ENCODE measurements at places on chromosomes 6 and 20.

- DNase-seq = no peak
Measured at GRCh38 chr6:2743280-2744208, 7.2 kb downstream of the MYLK4 start.

- DNase-seq = no peak
Measured at GRCh38 chr6:103113416-103113815, 1719.9 kb downstream of the GRIK2 start.

DNA sequence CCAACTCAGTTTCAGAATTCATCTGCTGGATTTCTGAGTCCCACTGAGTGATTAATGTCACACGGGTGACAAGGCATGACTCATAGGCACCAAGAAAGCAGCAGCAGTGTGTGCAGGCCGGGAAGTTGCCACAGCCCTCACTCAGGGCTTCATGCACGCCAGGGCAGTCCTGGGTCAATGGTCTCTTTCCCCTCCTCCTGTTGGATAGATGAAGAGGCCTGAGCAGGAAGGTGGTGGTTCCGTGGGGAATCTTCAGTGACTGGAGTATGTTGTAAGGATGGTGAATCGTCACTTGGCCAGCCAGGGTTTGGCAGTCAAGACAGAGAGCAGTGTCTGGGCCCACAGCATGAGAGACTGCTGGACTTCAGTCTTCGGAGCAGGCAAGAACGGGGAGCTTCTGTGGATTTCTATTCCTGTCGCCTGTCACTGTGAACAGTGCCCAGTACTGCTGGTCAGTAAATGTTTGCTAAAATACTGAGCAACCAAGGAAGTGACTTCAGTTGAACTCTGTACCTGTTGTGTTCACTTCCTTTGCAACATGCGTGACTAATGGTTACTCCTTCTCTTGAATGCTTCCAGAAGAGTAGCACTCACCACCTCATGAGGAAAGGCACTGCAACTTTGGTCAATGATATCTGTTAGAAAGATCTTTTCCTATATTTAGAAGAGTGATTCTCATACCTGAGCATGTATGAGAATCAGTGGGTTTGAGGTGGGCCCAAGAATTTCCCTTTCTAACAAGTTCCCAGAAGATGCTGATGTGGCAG lies 62.0 kb upstream of the CD93 start:
- no peak for DNase-seq

DNA sequence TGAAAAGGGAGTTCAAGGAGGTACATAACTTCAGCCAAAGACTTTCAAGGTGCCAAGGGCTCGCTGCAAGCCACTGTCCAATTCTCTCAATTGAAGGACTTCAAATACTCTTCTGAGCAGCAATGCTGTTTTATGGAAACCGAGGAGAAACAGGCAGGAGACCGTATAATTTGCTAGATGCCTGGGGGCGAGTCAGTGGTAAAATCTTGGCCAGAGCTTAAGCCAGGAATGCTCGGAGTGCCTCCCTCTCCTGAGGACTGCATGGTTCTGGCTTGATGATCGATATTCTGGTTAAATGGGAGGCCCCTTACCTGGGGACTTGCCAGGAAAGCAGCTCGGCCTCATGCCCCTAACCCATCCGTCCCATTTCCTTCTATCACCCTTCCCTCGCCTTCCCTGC lies 35.8 kb upstream of the NOP56 start:
- DNase-seq = no peak

GRCh38 chr6:55379471-55379870 lies 52.2 kb downstream of the GFRAL start:
- DNase-seq = no peak

DNA sequence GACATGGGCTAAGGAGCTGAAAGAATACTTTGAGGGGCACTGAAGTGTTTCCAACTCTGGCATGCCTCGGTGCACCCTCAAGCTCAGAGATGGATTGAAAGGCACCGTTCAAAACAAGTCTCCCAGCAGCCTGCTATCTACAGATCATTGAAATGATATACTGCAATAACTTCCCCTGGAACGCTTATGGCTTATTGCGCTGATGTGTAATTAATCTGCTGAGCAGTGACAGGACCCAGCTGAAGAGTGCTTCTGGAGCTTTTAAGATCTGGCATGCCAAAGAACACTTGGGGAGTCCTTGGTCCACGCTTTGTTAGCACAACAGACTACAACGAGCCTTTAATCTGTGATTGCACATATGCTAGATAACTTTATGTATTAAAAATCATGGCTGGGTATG lies 708.2 kb downstream of the PRKN start:
- no peak for DNase-seq

DNA sequence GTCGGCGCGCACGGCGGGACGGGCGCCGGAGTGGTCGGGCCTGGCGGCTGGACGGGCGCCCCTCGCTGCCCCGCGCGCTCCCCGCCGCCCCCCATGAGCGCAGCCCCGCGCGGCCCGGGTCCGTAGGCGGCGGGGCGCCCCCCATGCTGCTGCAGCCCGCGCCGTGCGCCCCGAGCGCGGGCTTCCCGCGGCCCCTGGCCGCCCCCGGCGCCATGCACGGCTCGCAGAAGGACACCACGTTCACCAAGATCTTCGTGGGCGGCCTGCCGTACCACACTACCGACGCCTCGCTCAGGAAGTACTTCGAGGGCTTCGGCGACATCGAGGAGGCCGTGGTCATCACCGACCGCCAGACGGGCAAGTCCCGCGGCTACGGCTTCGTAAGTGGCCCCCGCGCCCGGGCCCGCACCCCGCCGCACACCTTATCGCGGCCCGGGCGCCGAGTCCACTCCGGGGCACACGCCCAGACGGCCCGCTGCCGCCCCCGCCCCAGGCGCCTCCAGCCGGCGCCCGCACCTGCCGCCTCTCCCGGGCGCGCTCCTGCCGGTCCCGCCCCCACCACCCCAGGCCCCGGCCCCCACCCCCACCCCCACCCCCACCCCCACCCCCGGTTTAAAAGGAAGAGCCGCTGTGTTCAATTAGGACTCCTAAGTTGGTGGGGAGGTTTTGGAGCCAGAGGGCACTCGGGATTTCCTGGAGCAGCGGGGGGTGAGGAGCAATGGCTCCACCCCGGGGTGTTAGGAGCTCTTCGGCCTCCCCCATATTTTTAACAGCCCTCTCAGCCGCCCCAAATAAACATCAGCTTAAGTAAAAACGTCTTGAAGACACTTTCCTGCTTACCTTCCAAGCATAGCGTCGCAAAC lies 474 bp downstream of the RBM38 start:
- DNase-seq = peak; percentile 41

GRCh38 chr6:33850869-33851541 lies 47.2 kb upstream of the MLN start:
- DNase-seq = no peak

DNA sequence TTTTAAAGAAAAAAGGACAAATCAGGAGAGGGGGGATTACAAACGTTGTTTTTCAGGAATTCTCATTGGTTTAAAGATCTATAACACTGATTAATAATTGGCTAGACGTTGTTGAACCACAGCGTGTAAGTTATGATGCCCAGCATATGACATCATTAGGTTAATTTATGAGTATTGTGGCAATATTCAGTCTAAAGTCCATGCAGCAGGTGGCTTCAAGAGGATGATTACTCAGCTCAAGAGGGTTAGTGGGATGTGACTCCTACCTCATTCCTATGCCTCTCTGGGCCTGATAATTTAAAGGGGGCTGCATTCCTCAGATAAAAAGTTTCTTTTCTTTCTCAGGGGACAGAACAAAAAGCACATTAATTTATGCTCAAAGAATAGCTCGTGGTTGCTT lies 1309.0 kb downstream of the EPHA7 start:
- DNase-seq = no peak

- DNase-seq = peak; percentile 12
Measured at GRCh38 chr20:37042986-37043972, 52.5 kb downstream of the RBL1 start.

GRCh38 chr6:44784195-44784594 lies 396.7 kb downstream of the CDC5L start:
- DNase-seq = no peak

GRCh38 chr6:128057541-128057940 lies 156.7 kb upstream of the THEMIS start:
- no peak for DNase-seq

DNA sequence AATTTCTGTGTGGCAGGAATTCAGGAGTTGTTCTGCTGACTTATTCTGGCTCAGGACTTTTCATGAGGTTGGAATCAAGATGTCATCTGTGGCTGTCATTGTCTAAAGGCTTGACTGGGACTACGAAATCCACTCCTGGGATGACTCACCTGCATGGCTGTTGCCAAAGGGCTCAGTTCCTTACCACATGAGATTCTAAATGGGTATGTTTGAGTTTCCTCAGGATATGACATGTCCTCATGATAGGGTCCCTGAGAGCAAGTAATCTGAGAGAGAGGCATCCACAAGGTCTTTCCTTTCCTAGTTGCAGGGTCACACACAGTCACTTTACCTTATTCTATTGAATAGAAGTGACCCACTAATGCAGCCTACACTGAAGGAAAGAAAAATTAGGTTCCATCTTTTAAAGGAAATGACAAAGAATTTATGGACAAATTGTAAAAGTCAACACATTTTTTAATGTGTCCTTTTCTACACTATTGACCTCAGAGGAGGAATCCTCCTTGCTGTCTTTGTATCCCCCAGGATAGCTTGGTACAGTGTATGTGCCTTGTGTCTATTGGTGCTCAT lies 1025.0 kb upstream of the GJE1 start:
- peak; percentile 1 for DNase-seq

DNA sequence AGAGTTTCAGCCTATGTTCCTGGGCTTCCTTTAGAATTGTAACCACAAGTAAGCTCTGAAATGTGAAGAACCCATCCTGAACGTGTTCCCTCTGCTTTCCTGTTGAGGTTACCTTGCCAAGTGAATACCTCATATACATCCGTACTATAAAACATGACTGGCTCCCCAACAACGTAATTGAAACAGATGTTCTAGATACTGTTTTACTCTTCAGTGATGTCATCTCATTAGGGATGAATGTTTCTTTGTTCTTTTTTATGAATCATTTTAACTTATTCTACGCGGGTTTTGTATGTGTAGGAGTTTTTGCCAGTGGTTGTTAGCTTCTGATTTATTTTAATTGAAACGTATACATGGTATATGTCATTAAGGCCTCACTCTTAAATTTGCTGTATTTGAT lies 166.8 kb downstream of the SAMD5 start:
- DNase-seq = no peak

DNA sequence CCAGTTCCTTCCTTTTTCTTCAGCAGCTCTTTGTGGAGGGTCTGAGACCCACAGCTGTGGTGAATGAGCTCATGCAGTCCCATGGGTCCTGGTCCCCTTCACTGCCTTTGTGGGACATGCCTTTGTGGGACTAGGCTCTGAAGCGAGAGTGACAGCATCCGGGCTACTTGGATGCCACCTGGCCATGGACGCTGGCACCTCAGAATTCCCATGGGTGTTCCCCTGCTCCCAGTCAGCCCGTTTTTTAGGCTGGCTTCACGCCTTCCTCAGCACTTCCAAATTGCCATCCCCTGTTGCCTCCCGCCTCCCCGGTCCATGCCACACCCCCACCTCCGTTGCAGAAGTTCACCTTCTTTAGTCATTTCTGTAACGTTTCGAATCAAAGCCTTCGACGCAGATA lies 45.1 kb downstream of the RAMACL start:
- DNase-seq = no peak

GRCh38 chr6:29251736-29252135 lies 49.8 kb upstream of the OR14J1 start:
- no peak for DNase-seq

DNA sequence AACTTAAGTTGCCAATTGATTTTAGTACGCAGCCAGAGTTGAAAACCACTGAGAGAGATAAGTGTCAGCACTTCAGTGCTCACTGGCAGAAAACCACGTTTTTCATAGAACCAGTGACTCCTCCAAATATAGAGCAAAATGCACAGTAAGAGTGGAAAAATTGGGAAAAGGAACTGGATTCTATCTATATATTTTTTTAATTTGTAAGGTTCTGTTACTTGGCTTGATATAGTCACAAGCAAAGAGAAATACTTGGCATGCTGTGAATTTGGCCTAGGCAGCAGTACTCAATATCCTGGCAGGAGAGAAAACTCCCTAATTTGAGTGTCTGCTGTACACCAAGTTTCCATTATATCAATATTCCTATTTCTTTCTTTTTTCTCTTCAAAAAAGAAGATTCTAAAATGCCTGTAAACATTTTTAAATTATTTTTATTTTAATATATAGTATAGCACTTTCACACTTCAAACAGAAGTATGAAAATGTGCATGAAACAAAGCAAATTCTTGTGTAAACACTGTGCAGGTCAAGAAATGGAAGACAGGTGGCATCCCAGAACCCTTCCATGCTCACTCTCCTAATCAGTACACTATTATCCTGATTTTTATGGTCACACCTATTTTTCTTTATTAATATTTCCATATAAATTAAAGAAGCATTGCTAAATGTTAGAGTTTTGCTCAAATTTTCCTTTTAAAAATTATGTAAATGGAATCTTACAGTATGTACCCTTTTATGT lies 561.8 kb upstream of the RNF217 start:
- no peak for DNase-seq

DNA sequence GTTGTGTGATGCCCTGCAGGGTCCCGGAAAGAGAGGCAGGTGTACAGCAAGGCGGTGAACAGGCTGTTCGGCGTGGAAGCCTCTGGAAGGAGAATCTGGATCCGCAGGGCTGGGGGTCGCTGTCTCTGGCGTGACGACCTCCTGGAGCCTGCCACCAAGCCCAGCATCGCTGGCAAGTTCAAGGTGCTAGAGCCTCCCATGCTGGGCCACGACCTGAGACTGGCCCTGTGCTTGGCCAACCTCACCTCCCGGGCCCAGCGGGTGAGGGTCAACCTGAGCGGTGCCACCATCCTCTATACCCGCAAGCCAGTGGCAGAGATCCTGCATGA lies 36.5 kb downstream of the TGM6 start:
- no peak for DNase-seq

DNA sequence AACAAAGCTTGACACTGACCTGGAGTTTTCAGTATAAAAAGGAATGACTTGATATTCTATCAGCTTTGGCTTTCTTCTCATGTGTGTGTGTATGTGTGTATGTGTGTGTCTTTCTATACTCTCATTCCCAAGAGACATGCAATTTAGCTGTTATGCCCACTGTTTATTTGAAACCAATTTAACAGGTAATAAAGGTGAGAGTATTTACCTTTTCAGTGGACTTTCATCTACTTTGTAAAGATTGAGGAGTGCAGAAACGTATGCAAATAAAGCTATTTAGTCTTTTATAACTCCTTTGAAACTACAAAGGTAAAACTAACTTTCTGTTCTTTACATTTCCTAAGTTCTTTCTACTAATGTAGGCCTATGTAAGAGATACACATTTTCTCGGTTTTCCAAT lies 103.5 kb upstream of the HS3ST5 start:
- DNase-seq = no peak

DNA sequence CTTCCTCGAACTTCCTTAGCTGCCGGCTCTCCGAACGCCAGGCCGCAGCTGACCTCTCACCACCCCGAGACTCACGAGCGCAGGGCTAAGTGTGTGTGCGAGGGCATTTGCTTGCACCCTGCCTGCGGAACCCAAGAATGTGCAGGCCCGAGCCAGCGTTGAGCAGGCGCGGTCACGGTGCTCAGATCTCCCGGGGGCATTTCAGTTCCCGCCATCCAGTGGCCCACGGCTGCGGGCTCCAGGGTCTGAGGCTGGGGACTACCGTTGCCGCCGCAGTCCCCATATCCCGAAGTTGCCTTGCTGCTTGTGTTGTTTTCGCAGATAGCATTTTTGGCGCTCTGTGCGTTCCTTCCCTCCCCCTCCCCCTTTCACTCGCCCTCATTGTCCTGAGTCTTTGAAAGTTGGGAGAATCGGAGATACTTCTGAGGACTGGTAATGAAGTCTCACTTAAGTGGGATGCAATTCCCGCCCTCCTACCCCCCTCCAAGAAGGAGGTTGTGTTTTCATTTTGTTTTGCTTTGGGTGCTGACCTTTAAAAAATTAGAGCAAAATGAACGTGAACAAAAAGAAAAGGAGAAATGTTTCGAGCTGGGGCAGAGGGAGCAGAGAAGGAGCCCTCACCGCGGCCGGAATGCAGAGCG lies 1.7 kb downstream of the NR2E1 start:
- DNase-seq = no peak

Data from T-helper 1 cell (primary cell).